Ecto neural progenitor cell (in vitro differentiated cells): ENCODE measurements at places on chromosomes 1 and 21.

- DNase-seq: no peak
These were observed 13.8 kb upstream of the CAMTA1 start for GRCh38 chr1:6771441-6771769.

GRCh38 chr1:174577681-174578080 lies 129.9 kb downstream of the GPR52 start:
- DNase-seq: no peak

DNA sequence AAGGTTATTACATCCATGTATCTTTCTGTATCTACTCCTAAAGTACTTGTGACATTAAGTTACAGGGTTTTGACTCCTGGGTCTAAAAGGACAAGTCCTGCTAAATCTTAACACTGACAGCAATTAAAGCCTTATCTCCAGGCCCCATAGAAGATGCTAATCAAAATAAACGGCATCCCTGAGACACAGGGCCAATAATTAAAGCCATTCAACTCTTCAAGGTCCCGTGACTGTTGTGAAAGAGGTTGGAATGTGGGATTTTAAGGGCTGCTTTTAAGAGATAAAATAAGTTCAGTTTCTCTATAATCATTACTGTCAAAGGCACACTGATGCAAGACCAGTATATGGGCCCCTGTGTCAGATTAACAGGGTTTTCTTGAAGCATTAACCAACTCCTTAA lies 8.3 kb downstream of the DNAI4 start:
- DNase-seq: no peak

- DNase-seq: no peak
These were observed 10.7 kb downstream of the LRRC47 start for GRCh38 chr1:3785456-3786157.

- DNase-seq: no peak
These were observed 5.4 kb downstream of the ZSWIM5 start for GRCh38 chr1:45200906-45201500.

DNA sequence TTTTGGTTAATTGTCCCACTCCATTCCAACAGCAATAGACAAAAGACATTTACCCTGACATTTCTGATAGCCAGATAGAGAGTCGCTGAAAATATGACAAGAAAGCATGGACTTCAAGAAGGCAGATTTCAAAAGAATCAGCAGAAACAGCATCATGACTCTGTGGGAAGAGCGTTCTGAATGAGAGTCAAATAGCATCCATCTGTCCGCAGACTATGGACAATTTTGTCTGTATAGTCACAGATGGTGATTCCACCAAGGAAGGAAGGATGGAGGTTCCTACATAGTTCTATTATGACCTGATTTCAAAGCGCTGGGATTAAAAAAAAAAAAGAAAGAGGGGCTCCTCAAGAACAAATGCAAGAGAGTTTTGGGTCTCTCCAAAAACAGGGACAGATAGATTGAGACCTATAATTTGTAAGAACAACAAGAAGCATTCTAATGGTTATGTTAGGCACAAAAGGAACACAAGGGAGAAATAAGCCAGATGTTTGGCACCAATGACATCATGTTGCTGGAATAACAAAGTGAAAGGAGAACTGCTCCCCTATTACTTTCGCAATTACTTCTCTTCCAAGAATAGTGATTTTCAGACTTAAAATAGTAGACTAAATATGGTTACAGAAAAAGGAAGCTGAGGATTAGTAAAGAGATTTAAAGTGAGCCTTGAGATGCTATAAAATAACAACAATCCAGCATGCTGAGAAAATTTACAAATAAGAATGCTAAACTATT lies 28.5 kb downstream of the NIBAN1 start:
- no peak for DNase-seq

DNA sequence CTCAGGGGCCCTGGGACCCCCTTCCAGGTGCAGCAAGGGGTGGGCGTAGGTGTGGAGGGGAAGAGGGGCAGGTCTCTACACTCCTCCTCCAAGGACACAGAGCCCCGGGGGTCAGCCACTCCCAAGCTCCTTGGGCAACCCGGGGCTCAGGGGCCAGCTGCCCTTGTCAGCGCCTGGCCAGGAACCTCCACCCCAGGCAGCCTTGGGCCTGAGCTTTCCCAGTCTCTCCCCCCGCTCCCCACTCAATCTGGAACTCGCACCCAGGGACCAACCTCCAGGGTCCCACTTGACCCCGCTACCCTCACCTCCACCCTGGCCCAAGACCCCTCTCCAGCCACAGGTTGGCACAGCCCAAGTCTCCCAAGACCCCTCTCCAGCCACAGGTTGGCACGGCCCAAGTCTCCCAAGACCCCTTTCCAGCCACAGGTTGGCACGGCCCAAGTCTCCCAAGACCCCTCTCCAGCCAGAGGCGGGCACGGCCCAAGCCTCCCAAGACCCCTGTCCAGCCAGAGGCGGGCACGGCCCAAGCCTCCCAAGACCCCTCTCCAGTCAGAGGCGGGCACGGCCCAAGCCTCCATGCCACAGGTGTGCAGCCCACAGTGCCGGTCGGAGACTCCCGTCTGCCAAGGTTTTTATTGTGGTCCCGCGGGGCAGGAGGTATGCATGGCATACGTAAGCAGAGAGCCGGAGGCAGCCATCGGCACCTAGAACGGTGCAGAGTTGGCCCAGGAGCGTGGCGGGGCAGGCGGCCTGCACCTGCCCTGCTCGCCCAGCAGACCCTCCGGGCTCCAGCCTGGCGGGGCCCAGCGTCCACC lies 3.0 kb downstream of the TNFRSF4 start:
- DNase-seq: no peak

DNA sequence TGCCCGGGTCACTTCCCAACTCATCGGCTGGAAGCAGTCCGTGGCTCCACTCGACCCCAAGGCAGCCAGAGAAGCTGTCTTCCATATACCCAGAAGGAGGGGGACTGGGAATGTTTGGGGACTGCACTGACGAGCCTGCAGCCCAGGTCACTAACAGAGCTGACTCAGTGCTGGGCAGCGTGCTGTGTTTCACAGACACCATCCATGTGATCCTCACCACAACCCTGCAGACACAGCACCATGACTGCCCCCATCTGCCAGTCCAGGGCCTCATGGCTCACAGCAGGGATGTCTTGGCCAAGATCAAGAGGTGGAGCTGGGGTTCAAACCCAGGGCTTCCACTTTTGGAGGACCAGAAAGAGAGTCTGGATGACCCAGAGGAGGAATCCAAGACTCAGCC lies 67.9 kb downstream of the KLHDC7A start:
- no peak for DNase-seq

DNA sequence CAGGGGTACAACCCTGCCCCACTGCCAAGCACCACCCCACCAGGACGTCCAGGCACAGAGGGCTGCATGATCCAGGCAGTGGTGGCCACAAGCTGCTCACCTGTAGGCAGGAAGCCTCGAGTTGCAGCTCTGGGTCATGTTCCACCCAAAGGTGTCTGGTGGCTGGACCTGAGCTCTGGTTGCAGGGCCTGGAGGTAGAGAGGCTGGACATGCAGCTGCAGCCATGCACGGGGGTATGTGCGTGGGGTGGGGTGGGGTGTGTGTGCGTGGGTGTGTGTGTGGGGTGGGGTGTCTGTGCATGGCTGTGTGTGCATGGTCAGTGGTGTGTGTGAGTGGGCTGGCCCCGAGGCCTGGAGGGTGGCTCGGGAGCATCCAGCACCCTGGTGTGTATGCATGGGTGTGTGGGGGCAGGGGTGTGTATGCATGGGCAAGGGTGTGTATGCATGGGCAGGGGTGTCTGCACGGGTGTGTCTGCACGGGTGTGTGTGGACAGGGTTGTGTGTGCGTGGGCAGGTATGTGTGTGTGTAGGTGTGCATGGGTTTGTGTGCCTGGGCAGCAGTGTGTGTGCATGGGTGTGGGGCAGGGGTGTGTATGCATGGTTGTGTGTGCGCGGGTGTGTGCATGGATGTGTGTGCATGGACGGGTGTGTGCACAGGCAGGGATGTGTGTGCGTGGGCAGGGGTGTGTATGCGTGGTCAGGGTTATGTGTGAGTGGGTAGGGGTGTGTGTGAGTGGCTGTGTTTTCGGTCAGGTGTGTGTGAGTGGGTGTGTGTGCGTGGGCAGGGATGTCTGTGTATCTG lies 15.6 kb downstream of the ARHGEF16 start:
- no peak for DNase-seq

GRCh38 chr21:38965910-38966504 lies 160.3 kb downstream of the ETS2 start:
- DNase-seq: peak; percentile 72

DNA sequence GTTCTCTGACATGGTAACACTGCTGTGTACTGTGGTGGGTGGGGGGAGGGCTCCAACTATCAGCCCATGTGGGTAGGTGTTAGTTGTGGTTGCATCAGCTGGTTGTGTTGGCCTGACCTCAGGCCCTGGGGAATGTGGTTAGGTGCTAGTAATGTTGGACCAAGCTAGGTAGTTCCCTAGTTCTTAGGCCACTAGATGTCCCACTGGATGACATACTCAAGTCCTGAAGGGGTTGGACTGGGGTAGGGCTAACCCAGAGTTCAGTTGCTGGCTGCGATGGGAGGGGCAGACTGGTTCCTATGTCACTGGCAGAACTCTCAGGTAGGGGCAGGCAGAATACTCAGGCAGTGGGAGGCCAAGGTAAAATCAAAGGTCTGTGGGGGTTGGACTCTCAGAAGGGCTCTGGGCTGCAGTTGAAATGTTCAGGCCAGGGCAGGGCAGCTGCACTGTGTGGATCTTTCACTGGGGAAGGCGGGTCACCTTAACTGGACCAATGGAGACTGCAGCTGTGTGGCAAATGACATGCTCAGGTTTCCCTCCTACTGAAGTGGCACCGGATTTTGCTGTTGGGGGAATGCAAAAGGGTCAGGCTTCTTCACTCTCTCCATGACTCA lies 870.7 kb downstream of the LRRIQ3 start:
- DNase-seq: no peak

- peak; percentile 64 for DNase-seq
These were observed 28.9 kb upstream of the EFCAB14 start for GRCh38 chr1:46747683-46748288.

GRCh38 chr1:112297536-112297935 lies 98.5 kb upstream of the CTTNBP2NL start:
- peak; percentile 5 for DNase-seq

- no peak for DNase-seq
These were observed 53.5 kb downstream of the MRPL37 start for GRCh38 chr1:54253480-54253879.

DNA sequence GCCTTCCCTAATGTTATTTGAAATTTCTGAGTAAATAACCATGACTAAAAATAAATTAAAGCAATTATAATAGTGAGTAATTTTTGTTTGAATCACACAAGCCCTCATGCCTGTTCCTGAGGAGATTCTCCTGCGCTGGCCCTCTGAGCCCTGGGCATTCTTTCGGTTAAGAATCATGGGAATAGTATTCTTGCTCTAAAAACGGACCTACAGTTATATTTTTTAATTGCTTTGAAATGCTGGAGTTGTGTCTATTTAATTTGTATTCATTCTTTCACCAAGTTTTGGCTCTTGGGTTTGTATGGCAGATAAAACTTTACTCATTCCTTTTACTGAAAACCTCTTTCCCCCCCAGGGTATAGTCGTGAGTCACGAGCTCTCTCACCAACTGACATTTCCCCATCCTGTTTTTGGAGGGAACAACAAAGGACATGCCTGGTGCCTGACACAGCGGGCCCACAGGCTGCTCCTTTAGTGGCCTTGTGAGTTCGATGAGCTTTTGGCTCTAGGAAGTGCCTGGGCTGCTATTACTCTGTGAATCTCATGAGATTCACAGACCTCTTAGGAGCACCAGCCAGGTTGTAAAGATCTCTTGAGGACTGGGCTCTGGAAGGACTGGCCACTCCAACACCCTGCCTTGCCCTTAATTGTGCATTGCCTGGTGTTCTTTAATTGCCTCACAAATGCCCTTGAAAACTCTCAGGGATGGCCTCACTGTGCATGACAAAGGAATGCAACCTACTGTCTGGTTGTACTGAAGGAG lies 58.6 kb downstream of the DDR2 start:
- no peak for DNase-seq
